ENCODE measurements at places on chromosomes 12 and 14. TPM values are rescaled to one million over a fixed set of nuclear protein-coding genes. Genes with fewer than 3 reads are reported as not detected.

The STXBP6 gene
- total RNA-seq, result not detected

The CHGA gene
- total RNA-seq, result not detected

DNA sequence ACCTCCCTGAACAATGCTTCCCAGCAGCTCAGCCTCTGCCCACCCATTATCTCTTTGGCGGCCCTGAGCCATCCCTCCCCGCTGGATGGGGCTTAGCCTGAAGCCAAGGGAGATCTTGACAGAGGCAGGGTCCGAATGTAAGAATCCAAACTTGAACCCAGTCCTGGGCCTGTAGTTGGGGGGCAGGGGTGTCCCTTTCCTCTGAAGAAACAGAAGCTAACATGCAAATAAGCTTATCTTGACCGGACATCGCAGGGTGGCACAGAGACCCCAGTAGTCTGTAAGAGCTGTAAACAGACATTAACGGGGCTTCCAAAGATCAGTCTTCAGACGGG is 6.0 kb downstream of the DLK1 start:
- H3K4me1 ChIP-seq, result no peaks in the 10 kb centered on the region
- H3K36me3 ChIP-seq, result no peaks in the 10 kb centered on the region
- no peak overlapping the region for H3K4me3 ChIP-seq
- H3K27ac ChIP-seq, result no peak overlapping the region

- no peak overlapping the region for H3K4me3 ChIP-seq
- DNase-seq, result no peak
- no peaks in the 10 kb centered on the region for H3K4me1 ChIP-seq
- no peak overlapping the region for H3K27ac ChIP-seq
Measured at GRCh38 chr12:123398550-123399254, 14.8 kb downstream of the KMT5A start.

- no peaks in the 10 kb centered on the region for H3K36me3 ChIP-seq
- H3K4me3 ChIP-seq, result peak within 1 kb of the TSS; percentile 44
- no peak for DNase-seq
- no peak within 1 kb of the TSS for H3K27ac ChIP-seq
- peaks cover 2% of the 10 kb centered on the region for H3K27me3 ChIP-seq
- no peaks in the 10 kb centered on the region for H3K4me1 ChIP-seq
Measured at GRCh38 chr14:69484444-69485314, at the start of gene PLEKHD1. Gene PLEKHD1, plus strand, starts transcription at chr14:69484728. Its CDS starts 238 bp downstream, at chr14:69484966.

The ADCY4 gene
- total RNA-seq, result 0.21 TPM

GRCh38 chr12:23290627-23291330 is 658.7 kb downstream of the SOX5 start:
- H3K4me1 ChIP-seq, result no peaks in the 10 kb centered on the region
- no peaks in the 10 kb centered on the region for H3K27me3 ChIP-seq
- no peak for DNase-seq
- H3K4me3 ChIP-seq, result no peak overlapping the region
- no peaks in the 10 kb centered on the region for H3K36me3 ChIP-seq
- no peak overlapping the region for H3K27ac ChIP-seq

The HOXC11 gene
- total RNA-seq, result 17.0 TPM

DNA sequence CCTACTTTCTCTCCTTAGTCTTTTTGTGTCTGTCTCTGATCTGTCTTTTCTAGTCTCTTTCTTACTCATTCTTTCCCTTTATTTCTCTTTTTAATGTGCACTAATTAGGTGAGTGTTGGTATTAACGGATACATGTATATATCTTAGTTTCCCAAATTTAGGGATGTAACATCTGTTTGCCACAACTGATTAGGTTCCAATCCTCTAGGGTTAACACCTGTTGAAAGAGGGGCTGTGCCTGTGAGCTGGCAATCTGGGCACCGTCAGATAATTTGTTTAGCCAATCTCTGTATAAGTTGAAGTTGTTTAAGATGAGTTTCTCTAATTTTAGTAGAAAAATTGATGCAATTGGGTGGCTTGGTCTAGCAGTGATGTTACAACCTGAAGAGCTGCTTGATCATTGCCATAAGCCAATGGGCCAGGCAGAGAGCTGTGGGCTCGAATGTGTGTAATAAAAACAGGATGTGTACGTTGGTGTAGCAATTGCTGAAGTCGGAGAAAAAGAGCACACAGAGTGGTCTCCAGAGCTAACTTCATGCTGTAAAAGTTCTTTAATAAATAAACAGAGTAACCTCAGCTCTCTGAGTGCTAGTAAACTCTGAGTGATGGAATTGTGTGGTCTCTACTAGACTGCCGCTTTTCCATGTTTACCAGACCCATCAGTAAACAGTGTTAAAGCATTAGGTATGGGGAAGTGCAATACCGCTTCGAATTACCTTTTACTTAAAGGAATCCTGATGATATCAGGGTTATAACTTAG is 18.3 kb upstream of the LYZ start:
- H3K27me3 ChIP-seq, result peaks cover 17% of the 10 kb centered on the region
- no peaks in the 10 kb centered on the region for H3K36me3 ChIP-seq
- no peak overlapping the region for H3K27ac ChIP-seq
- no peak for DNase-seq
- peaks cover 6% of the 10 kb centered on the region for H3K4me1 ChIP-seq

DNA sequence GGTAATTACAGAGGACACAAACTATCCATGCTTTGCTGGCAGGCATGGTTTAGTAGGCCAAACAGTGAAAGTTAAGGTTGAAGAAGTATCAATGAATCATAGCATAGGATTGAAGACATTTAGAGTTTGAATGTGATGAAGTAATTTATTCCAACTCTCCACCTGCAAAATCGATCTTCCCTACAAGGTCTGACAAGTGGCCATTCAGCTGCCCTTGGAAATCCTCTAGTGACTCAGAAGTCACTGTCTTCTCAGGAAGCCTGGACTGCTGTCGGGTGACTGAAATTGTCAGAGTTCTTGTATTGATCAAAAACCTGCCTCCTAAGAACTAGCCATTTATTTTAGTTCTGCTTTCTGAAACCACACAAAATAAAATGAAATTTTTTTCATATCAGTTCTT is 17.7 kb upstream of the STXBP6 start:
- DNase-seq, result no peak
- H3K27ac ChIP-seq, result no peak overlapping the region
- no peaks in the 10 kb centered on the region for H3K4me1 ChIP-seq
- H3K4me3 ChIP-seq, result no peak overlapping the region
- H3K27me3 ChIP-seq, result no peaks in the 10 kb centered on the region
- H3K36me3 ChIP-seq, result no peaks in the 10 kb centered on the region

The SIX4 gene
- 17.3 TPM for total RNA-seq

All from Panc1 (cell line).